ENCODE measurements at places on chromosomes 3 and 15.

- no peak overlapping the region for H3K27ac ChIP-seq
- no peak overlapping the region for H3K4me3 ChIP-seq
- no peaks in the 10 kb centered on the region for H3K4me1 ChIP-seq
- H3K27me3 ChIP-seq = peaks cover 2% of the 10 kb centered on the region
Measured at GRCh38 chr3:45869638-45870037, 16.7 kb upstream of the CCR9 start.

GRCh38 chr3:30686176-30686575, 79.8 kb downstream of the TGFBR2 start:
- H3K4me1 ChIP-seq = peaks cover 38% of the 10 kb centered on the region
- peaks cover 35% of the 10 kb centered on the region for H3K36me3 ChIP-seq

DNA sequence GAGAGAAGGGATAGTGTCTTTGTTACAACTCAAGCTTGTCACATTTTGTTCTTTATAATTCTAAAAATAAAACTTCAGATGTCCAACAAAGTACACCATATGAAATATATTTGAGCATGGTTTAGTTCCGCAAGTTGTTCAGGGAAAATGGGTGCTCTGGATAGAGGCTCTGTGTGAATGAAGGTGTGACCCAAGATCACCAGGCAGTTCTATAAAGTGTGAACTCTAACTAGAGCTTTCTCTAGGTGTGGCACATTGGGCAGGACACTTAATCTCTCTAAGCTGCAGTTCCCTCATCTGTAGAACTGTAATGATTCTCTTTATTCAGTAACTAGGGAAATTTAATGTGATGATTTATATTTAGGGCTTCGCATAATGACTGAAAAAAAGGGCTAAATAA, 139.3 kb downstream of the BCHE start:
- no peaks in the 10 kb centered on the region for H3K36me3 ChIP-seq
- H3K27ac ChIP-seq = no peak overlapping the region
- H3K27me3 ChIP-seq = no peaks in the 10 kb centered on the region

- no peaks in the 10 kb centered on the region for H3K36me3 ChIP-seq
- no peak overlapping the region for H3K4me3 ChIP-seq
- no peak for DNase-seq
- no peaks in the 10 kb centered on the region for H3K27me3 ChIP-seq
- no peak overlapping the region for H3K27ac ChIP-seq
Measured at GRCh38 chr3:43448098-43448497, 161.8 kb downstream of the SNRK start.

DNA sequence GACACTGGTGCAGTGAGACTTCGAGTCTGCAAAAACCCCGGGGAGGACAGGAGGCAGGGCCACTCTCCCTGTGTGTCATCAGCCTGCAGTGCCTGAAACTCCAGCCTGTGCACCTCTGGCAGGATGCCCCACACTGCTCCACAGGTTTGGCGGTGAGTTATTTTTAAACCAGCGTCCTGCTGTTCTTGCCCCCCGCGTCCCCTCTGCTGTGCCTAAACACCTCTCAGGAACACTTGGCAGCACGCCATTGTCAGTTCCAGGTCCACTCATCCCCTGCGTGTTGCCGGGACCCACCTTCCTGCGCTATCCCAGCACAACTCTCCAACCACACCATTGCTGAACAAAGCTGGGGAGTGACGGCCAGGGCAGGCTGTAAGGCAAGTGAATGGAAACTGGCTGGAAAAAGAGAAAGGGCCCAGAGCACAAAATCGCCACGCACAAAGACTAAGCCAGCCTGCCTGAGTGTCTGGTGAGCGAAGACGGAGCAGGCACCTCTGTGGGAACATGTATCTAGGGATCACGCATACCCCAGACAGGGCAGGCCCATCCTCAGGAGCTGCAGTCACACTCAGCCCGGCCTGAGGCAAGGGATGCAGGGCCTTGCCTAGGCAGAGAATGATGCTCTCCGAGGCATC, 3.1 kb upstream of the PLA2G4F start:
- peaks cover 45% of the 10 kb centered on the region for H3K36me3 ChIP-seq
- H3K27ac ChIP-seq = no peak overlapping the region
- no peak overlapping the region for H3K4me3 ChIP-seq

DNA sequence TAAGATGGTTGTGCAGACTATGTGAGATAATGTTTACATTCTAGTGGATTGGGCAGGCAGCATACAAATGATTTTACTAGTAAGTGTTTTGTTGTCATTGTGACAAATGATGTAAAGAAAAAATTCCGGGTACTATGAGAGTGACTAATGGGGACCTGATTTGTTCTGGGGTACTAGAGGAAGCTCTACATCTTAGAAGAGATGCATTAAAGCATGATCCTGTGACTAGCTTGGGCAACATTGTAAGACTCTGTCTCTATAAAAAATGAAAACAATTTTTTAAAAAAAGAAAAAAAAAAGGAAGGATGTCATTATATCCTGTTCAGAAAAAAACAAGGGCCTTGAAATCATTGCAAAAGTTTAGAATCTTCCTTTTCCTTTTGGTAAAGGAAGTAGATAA, 58.1 kb upstream of the MYRIP start:
- DNase-seq = no peak
- no peak overlapping the region for H3K4me3 ChIP-seq
- no peaks in the 10 kb centered on the region for H3K27me3 ChIP-seq

DNA sequence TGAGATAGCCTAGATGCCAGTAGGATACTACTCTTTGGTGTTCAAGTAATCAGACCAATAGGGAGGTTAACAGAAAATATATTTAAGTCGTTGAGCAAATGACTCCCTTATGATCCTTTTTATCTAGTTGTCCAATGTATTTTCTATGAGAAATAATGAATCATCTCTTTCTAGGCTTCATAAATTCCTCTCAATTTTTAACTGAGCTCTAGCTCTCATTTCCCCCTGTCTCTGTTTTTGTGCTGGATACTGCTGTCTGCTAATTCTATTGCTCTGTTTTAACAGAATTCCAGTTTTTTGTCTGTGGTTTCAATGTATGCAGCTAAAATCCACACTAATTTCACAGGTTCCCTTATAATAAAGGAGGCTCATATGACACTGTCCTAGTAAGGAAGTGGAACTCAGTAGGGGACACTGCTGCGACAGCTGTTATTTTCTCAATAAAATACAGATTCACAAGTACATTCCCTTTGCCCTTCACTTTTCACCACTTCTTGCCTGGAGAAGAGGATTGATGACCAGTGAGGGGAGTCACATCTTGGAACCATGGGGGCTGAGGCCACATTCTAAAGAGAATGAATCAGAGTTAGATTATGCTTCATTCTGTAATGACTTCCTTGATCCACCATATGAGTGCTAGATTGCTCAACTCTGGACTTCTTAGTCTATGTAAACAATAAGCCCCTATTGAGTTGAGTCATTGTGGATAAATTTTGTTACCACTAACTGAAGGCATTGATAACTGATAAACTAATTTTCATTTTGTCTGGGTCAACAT, 558.7 kb upstream of the KCNMB2 start:
- peak; percentile 97 for DNase-seq
- H3K36me3 ChIP-seq = no peaks in the 10 kb centered on the region
- no peaks in the 10 kb centered on the region for H3K27me3 ChIP-seq
- H3K4me3 ChIP-seq = no peak overlapping the region
- H3K27ac ChIP-seq = peak overlapping the region; percentile 89
- peaks cover 23% of the 10 kb centered on the region for H3K4me1 ChIP-seq

DNA sequence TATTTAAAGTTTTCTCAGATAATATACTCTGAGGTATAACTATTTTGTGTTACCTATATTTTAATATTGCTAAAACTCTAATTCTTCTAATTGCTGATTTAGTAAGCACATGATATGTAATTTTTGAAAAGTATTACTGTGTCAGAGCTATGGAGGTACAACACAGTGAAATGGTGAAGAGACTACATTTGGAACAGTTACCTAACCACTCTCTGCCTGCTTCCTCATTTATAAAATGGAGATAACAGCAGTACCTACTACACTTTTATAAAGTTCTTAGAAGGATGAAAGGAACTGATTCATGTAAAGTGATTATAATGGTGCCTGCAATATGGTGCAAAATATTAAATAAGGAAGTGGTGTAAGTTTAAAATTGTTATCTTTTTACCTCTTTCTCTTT, 16.3 kb upstream of the NEK10 start:
- no peak overlapping the region for H3K4me3 ChIP-seq
- no peak for DNase-seq
- H3K4me1 ChIP-seq = no peaks in the 10 kb centered on the region
- peaks cover 40% of the 10 kb centered on the region for H3K36me3 ChIP-seq

DNA sequence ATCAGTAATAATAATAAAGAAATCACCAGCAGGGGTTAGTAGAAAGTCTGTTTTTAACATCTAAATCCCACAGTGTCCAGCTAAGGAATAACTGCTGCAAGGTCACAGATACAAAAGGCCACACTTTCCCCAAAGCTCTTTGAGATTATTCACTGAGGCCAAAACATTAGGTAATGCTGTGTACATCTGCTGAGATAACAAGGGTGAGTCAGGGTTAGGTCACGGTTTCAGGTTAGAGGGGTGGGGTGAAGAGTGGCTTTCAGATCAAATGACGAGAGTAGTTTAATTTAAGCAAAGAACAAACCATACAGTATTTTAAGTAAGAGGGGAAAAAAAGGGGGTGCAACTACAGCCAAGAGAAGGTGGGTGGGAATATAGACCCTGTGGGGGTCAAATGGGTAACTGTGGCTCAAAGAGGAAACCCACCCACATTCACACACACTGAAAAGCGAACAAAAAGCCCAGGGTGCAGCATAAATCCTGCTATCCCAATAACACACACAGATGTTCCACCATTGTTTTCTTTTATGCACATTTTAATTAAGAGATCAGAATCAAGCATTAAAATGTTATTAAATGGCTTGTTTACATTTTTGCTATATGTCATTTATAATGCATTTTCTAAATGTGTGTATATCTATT, 412.9 kb downstream of the TIGIT start:
- DNase-seq = peak; percentile 78
- H3K36me3 ChIP-seq = no peaks in the 10 kb centered on the region
- no peak overlapping the region for H3K27ac ChIP-seq
- H3K4me3 ChIP-seq = no peak overlapping the region
- H3K4me1 ChIP-seq = peaks cover 9% of the 10 kb centered on the region
- no peaks in the 10 kb centered on the region for H3K27me3 ChIP-seq

DNA sequence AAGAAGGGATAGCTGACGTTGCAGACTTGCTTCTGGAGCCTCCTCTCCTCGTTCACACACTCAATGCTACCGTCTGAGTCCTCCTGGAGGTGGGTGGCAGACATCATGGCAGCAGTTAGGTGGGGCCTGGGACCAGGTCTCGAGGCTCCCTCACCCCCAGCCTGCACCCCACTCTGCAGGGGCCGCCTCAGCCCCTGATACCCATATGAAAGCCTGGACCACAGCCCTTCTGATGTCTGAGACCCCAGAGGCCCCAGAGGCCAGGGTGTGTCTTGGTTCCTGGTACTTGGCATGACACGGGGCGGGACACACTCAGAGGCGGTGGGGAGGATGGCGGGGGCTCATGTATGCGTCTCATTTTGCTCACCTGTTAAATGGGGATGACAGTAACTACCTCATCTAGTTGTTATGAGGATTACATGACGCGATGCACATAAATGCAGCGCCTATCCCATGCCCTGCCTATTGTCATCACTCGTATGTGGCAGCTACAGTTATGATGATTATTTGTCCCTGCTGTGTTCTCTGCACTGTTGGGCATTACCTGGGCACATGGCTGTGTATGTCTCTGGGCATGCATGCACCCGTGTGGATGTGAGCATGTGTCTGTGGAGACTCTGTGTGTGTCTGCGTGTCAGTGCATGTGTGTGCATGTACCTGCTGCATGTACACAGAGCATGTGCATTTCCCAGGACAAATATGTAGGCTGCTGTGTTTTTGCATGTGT, 39.9 kb downstream of the FEM1B start:
- H3K4me3 ChIP-seq = no peak overlapping the region
- H3K27ac ChIP-seq = no peak overlapping the region
- peaks cover 30% of the 10 kb centered on the region for H3K4me1 ChIP-seq
- DNase-seq = no peak
- H3K27me3 ChIP-seq = no peaks in the 10 kb centered on the region
